Activated CD4-positive, alpha-beta T cell treated with anti-CD3 and anti-CD28 coated beads, Interleukin-2, amount 10 ng/mL, durations not matched to agents 7 days and 5 days (primary cell): ENCODE measurements at places on chromosomes 5 and 9. TPM values are rescaled to one million over a fixed set of nuclear protein-coding genes. Genes with fewer than 3 reads are reported as not detected.

Gene PCDHA9
- not detected for total RNA-seq

Gene NR2F1-AS1
- total RNA-seq: not detected

Gene IL7R
- total RNA-seq: 533 TPM

Gene CCL27
- not detected for total RNA-seq
